Activated naive CD8-positive, alpha-beta T cell treated with anti-CD3 and anti-CD28 coated beads for 36 hours (primary cell): ENCODE measurements at places on chromosomes 2 and 18.

DNA sequence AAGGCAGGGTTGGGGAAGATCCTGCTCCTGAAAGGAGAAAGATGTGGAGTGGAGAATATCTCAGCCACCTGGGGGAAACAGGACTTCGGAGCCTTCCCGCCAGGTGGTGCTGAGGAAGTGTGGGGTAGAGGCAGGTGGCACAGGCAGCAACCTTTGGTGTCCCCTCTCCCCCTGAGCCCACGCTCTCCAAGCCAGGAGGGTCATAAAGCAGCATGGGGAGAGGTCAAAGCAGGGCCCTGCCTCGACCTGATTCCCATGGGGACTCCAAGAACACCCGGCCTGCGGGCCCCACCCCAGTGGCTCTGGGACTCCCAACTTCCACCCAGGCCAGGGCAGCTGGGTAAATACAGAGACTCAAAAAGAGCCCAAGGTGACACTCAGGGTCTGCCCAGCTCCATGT lies 54.3 kb upstream of the SLC66A3 start:
- DNase-seq, result no peak

- DNase-seq, result no peak
Measured at GRCh38 chr2:105997711-105998110, 196.4 kb downstream of the UXS1 start.

GRCh38 chr2:215324811-215325210 lies 13.0 kb downstream of the ATIC start:
- DNase-seq, result no peak

DNA sequence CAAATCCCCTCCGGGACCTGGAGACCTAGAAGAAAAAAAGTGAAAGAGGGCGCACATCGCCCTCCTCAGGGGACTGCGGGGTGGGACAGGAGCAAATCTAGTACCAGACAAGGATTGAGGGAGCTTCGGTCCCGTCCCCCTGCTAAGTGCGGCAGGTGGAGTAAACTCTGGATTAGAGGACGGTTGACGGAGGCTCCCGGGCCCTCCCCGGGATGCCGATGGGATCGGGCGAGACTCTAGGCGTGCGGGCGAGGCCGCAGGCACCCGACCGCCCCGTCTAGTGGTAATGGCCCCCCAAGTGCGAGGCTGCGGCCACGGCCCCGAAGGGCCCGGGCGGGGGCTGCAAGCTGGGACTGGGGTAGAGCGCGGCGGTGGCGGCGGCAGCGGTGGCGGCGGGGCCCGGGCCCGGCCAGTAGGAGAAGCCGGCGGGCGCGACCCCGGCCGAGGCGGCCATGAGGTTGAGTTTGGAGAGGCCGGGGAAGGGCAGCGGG lies 3.5 kb downstream of the FEV start:
- DNase-seq, result no peak

DNA sequence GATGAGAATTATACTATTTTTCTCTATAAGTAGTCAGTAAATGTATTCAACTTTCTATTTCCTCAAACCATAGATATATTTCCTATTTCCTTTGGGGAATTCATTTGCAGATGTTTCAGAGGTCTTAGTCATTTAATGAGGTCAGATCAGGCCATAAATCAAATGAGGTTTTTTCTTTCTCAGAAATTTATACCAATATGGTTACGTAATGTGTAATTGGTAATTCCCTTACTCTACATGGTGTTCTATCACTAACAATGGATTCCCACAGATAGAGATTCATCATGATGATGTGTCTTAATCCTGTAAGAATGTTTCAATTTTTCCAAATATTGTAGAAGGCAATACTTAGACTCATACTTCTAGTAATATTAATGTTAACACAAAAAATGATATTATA lies 108.0 kb downstream of the DPP4 start:
- no peak for DNase-seq

DNA sequence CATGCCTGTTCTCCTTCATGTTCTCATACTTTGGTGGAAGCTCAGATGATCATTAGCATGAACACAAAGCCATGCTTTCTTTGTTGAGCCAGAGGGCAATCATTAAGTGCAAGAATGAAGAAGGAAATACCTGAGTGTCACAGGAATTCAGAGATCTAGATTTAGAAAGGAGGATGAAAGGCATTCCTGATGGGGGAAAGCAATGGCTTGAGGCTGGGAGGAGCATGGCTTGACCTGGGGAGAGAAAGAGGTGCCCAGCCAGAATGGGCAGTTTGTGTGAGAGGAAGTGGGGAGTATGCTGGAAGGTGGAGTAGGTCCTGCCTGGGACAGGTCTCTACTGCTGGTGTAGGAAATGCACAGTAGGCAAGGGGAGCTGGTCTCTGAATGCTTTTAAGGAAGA lies 35.1 kb downstream of the SLC4A3 start:
- DNase-seq, result no peak

DNA sequence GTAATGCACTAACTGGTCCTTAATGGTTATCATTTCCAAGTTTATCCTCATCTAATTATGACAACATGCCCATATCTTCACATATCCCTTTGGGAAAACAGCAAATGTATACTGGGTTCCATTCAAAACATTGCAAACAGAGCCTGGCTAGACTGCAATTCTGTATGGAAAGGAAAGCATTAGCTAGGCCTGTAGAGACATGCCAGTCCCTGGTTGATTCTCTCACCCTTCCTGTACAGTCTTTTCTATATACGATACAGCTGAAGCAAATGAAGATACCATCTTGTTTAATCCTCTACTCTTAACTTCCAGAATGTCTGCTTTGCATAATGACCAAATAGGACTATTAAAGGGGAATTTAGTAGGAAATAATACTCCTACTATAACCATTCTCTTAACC lies 294.4 kb upstream of the MC4R start:
- no peak for DNase-seq

- DNase-seq, result no peak
Measured at GRCh38 chr2:119856469-119856901, 96.8 kb downstream of the PTPN4 start.

DNA sequence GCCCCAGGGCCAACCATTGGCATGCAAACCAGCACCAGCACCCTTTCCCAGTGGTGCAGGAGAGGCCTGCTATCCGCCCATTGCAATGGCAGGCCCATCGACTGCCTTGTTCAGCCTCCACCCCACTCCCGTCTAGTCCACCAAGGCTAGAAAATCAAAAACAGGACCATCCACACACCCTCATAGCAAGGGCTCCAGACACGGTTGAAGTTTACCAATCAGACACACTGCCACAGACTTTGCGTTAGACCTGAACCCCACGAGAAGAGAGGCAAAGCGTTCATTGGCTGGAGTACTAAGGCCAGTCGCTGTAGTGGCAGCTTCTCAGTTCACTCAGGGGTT lies 95.3 kb upstream of the TEX51 start:
- DNase-seq, result no peak

GRCh38 chr2:69411120-69411519 lies 24.1 kb upstream of the GFPT1 start:
- DNase-seq, result no peak

GRCh38 chr18:78751664-78752063 lies 228.0 kb upstream of the SALL3 start:
- no peak for DNase-seq

GRCh38 chr2:24334245-24334633 lies 26.1 kb downstream of the ITSN2 start:
- no peak for DNase-seq

DNA sequence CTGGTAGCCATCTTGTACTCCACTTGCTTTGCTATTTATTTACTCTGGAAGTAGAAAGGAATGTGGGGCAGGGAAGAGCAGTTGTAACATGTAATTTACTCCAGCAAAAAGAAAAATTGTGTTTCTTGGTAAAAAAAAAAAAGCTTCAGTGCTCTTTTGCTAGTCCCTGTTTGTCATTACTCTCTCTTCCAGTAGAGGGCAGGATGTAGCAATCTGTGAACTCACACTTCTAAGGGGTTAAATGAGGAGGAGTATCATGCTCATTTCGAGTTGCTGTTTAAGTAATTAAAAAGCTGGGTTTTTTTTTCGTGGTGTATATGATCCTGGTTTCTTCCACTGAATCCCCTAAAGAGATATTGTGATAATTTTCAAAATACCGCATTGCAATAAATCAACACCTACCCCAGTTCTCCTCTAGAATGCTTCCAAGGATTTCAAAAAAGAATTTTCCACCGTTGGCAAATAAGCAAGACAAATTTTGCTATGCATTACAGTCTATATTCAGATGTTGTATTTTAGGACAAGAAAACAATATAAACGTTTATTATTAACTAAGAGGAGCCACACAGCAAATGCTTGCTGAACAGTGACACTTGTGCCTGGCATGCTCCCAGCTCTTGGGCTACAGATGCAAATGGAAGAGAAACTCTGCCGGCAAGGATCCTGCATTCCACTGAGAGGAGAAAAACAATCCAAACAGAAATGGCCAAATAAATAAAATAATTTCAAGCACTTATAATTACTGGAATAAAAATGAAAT lies 261.6 kb downstream of the ASXL3 start:
- DNase-seq, result no peak
